ENCODE measurements at places on chromosomes 1 and 21.

DNA sequence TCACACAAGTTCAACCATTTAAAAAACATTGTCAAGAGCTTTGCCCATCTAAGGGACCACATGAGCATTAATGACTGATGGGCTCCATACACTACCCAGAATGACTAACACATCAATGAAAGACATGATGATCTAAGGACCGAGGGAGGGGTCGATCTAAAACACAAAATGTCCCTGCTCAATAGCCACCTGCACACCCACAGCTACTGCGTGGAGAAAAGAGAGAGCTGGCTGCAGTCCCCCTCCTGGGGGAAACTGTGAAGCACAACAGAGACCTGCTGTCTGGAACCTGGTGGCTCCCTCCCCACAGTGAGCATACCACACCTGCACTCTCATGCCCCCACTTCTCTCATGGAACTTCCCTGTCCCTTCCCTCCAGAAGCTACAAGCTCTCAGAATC is 130.1 kb upstream of the ERG start:
- no peak for DNase-seq

DNA sequence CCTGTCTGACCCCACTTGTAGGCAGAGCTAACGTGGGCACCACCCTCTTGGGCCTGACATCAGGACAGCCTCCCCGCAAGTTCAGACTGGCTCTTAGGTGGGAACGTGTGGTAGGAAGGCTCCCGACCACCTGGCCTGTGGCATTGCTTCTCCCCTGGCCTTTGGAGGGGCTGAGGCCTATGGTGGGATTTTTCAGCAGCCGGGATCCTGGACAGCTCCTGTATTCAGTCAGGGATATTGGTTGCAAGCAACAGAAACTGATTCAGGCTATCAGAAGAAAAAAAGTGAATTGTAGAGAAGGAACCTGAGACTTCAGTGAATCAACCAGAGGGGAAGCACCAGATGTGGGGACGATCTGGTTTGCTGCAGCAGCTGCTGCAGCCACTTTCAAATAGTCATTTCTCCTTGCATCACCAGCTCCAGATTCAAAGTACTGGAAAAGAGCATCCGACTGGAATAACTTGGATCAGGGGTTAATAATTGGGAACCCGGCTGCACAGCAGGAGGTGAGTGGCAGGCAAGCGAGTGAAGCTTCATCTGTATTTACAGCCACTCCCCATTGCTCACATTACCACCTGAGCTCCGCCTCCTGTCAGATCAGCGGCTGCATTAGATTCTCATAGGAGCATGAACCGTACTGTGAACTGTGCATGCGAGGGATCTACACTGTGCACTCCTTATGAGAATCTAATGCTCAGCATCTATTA is 5.9 kb downstream of the RNF186 start:
- DNase-seq: no peak

DNA sequence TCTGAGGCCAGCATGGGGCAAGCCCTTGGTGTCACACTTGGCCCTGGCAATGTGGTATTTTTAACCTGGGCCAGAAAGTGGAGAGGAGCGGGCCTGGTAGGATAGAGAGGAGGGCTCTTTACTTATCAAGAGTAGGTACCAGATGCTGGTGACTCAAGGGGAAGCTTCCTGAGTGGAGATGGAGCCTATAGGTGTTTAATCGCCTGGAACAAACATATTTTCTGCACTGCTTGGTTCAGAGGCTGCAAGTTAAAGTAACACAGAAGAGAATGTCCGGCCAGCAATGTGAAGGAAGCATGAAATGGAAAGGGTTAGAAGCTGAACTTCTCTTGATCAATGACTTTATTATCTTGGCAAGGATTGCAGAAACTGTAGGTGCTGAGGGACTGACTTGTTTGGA is 74.3 kb downstream of the DDR2 start:
- no peak for DNase-seq

DNA sequence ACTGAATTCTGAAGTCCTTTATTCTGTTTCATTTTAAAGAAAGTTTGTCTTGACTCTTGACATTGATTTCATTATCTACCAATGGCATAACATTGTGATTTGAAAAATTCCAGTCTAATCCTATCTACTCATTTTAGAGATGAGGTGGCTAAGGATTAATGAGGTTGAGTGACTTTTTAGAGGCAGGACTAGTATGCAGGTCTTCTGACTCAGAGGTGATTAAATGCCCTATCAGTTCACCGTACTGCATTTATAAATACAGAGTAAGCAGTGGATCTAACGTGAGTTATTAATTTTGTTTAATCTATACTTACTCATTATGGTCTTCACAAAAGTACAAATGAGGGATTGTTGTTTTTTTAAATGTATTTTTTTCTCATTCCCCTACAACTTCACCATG is 277.6 kb downstream of the PTBP2 start:
- no peak for DNase-seq

- DNase-seq: no peak
These were observed 5.4 kb upstream of the KDM4A start for GRCh38 chr1:43644558-43644957.

GRCh38 chr1:235943581-235944114 is 76.9 kb upstream of the LYST start:
- no peak for DNase-seq

GRCh38 chr1:61253059-61253735 is 170.8 kb downstream of the NFIA start:
- no peak for DNase-seq

GRCh38 chr1:16957731-16958130 is 22.7 kb downstream of the MFAP2 start:
- no peak for DNase-seq

DNA sequence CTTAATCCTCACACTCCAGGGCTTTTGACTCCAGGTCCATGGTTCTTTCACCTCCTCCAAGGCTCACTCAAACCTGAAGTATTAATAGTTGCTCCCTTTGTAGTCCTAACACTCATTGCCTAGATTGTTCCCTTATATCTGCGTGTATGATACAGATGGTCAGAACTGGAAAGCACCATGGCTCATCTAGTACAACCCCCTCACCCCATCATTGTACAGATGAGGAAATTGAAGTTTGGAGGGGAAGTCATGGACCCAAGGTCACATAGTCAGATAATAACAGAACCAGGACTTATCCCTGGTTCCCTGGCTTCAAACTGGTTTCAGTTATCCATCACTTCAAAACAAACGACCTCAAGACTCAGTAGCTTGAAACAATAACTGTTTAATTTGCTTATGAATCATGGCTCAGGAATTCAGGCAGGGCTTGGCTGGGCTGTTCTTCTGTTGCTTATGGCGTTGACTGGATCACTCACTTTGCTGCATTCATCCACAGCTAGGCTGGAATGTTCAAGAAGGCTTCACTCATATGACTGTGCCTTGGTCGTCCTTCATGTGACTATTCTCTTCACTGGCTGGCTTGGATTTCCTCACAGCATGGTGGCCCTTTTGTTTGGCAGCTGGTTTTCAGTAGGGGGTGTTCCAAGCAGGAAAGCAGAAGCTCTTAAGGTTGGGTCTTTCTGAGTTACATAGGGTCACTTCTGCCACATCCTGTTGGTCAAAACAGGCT is 5.0 kb downstream of the NOS1AP start:
- DNase-seq: no peak

DNA sequence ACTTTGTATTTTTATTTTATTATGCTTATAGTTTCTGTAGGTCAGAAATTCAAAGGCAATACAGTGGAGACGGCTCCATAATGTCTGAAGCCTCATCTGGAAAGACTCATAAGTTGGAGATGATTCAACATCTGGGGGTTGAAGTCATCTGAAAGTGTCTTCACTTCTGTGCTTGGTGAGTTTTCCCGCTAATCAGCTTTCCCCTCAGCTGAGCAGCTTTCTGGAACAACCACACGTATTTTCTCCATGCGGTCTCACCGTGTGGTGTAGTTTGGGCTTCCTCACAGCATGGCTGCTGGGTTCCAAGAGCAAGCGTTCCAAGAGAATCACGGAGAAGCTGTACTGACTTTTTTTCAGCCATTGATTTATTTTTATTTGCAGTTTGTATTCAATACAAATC is 7.6 kb upstream of the DDI2 start:
- no peak for DNase-seq

- DNase-seq: no peak
These were observed 5.7 kb downstream of the DIO1 start for GRCh38 chr1:53899708-53900107.

DNA sequence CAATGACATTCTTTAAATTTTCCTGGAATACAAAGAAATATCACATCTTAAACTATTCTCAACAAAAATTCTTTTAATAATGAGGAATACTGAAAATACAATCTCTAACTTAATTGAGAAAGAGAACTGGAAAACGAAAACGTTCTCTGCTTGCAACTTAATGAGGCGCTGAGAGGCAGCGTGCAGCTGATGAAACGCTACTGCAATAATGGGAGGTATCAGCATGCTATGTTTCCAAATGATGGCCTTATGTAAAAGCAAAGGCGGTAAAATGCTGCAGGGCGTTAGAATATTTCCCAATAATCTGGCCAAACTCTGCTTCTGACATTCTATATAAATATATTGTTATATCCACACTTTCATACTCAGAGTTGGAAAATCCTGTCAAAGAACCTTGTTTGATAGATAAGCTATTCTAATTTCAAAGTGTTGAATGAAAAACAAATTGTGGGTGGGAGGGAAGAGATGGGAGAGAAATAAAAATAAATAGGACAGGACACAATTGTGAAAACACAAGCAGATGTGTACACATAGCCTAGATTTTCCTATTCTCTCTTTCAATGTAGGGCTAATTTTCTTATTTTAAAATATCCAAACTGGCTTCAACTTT is 70.9 kb downstream of the APP start:
- DNase-seq: no peak

- no peak for DNase-seq
These were observed 152.9 kb downstream of the ATP6V1G3 start for GRCh38 chr1:198387587-198387986.

- no peak for DNase-seq
These were observed 21.0 kb downstream of the PDE9A start for GRCh38 chr21:42674351-42674940.

DNA sequence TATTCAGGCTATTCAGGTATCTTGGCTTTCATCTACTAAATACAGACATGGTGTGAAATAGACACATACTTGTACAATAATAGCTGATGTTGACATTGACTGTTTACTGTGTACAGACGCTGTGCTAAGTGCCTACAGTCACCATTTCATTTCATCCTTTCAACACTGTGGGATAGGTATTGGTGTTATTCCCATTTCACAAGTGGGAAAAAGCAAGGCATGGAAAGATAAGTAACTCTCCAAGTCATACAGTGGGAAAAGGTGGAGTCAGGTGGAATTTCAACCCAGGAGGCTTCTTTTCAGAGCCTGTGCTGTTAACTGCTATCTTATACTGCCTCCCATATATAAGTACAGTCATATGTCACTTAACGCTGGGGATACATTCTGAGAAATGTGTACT is 49.6 kb upstream of the ATP1A1 start:
- DNase-seq: no peak

Data from stimulated activated CD4-positive, alpha-beta T cell treated with anti-CD3 and anti-CD28 coated beads, Interleukin-12 subunit alpha, Interleukin-12 subunit beta, amount 100 ng/mL, for 48 hours (primary cell).